ENCODE measurements at places on chromosomes 11 and 22. TPM values are rescaled to one million over a fixed set of nuclear protein-coding genes. Genes with fewer than 3 reads are reported as not detected.

DNA sequence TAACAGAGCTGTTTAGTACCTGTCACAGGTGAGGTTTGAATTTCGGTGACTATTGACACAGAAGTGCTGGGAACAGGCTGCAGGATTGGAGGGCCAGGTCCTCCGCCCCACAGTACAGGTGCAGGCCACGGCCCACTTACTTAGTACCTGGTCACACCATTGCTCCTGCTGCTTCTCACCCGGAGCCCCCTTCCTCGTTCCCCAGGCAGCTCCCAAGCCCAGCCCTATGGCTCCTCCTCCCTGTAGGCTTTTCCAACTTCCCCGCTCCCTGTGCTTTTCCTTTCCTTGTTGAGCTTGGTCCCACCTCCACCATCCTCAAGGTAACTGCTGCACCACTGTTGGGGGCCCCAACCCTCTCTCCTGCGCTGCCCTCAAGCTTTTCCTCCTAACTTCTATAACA, 27.9 kb upstream of the ANO1 start:
- DNase-seq = no peak

DNA sequence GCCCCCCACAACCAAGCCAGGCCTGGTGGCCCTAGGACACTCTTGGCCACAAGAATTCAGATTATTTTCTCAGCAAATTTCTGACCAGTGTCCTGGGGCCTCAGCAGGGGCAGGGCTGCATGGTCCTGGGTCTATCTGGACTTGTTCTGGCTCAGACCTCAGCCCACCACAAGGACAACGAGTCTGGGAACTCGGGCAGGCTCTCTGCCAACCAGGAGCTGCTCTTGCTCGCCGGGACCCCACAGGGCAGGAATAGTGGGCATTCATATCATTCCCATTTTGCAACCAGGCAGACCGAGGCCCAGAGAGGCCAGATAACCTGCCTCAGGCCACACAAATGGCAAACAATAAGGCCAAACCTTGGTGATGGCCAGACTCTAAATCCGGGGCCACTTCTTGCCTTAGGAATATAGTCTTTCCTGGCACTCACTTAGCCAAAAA, 75.4 kb upstream of the WNT7B start:
- no peak for DNase-seq

DNA sequence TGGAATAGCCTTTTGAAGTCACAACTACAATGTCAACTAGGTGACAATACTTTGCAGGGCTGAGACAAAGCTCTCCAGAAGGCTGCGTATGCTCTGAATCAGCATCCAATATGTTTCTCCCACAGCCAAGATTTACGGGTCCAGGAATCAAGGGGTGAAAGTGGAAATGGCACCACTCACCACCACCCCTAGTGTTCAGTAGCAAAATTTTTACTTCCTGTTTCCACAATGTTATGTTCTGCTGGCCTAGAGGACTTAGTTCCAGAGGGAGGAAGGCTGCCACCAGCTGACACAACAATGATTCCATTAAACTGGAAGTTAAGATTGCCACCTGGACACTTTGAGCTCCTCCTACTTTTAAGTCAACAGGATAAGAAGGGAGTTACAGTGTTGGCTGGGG, 68.5 kb upstream of the MPEG1 start:
- DNase-seq = no peak

DNA sequence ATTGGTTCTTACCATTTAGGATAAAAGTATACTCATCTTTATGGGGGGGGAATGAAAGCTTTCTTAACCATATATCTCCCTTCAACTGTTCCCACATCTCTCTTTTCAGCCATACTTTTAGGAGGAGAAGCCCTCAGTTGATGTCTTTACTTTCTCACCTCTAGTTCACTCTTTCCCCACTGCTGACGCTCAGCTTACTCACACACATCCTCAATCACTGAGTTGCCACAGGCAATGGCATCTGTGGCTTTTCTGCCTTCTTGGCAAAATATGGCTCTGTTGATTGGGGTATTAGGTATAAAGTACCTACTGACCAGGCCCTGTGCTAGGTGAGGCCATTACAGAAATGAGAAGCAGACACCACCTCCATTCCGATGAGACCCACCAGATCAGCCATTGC, 12.2 kb upstream of the AP1B1 start:
- DNase-seq = no peak

DNA sequence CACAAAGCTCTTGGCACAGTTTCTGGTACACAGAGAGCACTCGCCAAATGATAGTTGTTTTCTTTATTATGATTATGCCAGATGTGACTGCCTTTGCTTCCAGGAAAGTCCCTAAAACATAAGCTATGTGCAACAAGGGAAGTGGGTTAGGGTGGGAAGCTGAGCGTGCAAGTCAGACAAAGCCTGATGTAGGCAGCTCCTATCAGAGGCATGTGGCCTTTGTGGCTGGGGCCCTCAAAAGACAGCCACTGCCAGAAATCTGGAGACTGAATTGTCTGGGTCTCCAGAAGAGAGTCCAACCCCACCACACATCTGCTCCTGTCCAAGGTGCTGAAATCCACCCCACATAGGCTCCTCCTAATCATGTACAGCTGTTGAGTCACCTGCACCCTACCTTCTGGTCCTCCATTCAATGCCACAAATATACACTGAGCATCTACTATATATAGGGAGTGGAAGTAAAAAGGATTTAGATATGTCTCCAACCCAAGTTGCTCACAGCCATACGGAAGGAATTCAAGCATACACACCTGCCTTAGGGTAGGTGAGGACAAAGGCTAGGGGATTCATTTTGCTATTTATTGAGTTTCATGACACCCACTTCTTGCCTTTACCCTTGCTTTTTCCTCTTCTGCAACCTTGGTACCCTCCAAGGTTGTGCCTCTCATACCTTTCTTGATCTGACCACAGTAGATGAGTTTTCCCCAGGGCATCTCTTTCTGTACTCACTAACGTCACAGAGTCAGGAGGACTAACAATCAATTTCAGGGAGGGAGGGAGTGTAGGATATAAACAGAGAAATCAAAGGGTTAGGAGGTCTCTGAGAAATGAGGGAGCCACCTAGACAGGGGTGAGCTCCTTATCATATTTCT, 12.4 kb downstream of the SEC14L3 start:
- DNase-seq = no peak

- no peak for DNase-seq
Measured at GRCh38 chr22:37534445-37534844, 15.2 kb upstream of the CARD10 start.

GRCh38 chr11:132123449-132123848, 753.0 kb downstream of the NTM start:
- no peak for DNase-seq

DNA sequence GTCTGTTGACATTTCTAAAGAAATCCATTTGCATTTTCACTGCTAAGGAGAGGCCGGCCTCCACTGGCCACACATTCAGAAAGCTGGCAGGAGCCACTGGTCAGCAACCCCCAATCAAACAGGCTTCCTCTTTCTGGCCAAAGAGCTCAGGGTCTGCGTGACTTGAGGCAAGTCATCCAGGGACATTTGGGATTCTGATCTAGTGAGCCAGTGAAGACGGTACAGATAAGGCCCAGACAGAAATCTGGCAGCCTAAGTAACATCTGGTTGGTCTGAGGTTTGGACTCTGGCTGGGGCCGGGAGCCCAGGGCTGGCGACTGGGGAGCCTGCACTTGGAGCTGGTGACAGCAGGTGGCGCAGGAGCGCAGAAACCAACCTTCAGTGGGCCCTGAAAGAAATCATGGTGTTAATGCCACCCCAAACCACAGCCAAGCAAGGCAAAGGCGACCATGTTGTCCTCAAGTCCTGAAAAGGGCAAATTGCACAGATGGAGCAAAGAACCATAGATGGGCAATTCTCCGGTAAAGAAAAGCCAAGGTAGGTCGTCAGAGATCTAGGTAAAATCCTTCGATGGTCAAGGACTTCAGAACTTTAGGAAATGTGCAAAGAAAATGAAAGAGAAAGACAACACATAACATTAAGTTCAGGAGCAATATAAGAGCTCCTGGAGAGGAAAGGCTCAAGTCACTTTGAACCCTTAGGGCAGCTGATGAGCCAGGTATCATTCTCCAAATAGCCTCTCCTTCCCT, 99.4 kb upstream of the BLID start:
- DNase-seq = peak; percentile 52

GRCh38 chr11:35133656-35134055, 5.3 kb upstream of the CD44 start:
- no peak for DNase-seq

- no peak for DNase-seq
Measured at GRCh38 chr11:92787638-92788037, 181.8 kb upstream of the MTNR1B start.

- DNase-seq = no peak
Measured at GRCh38 chr22:49590381-49590780, 237.3 kb downstream of the BRD1 start.

- peak; percentile 48 for DNase-seq
Measured at GRCh38 chr22:40533712-40534378, 102.7 kb downstream of the MRTFA start.

GRCh38 chr11:73367482-73368024, 8.6 kb upstream of the RELT start:
- DNase-seq = no peak

DNA sequence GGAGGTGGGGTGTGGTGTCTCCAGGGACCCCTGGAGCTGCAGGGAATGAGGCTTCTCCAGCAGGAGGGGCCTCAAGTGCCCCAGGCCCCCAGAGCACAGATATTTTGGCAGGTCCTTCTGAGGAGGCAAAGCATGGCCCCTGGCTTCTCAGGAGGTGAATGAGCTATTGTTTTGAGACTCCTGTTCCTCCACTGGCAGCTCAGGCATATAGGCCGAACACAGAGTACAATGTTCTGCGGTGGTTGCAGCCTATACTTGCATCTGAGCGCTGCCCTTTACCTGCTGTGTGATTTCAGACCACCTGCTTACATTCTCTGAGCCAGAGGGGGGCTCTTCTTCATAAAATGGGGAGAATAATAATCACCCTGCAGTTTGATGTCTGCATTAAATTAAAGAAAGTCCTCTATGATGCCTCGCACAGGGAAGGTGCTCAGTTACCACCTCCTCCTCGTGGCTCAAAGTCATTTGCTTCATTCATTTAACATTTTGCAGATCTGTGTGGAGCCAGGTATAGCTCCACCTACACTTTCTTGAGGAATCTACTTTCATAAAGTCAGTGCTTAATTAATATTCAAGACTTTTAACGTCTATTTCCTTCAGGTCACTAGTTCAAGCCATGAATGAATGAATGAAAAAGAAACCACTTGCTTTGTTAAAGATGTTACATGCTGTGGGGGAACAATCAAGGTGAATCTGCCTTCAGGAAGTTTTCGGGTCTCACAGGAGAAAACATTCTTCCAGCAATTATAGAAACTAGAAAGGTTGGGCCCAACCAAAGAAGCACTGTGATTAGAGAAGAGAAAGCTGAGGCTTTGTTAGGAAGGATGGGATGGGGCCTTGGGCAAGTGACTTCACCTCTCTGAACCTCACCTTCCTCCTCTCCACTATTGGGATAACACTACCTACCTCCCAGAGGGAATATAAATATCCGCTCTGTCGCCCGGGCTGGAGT, 68.4 kb downstream of the ADAMTS15 start:
- DNase-seq = no peak

DNA sequence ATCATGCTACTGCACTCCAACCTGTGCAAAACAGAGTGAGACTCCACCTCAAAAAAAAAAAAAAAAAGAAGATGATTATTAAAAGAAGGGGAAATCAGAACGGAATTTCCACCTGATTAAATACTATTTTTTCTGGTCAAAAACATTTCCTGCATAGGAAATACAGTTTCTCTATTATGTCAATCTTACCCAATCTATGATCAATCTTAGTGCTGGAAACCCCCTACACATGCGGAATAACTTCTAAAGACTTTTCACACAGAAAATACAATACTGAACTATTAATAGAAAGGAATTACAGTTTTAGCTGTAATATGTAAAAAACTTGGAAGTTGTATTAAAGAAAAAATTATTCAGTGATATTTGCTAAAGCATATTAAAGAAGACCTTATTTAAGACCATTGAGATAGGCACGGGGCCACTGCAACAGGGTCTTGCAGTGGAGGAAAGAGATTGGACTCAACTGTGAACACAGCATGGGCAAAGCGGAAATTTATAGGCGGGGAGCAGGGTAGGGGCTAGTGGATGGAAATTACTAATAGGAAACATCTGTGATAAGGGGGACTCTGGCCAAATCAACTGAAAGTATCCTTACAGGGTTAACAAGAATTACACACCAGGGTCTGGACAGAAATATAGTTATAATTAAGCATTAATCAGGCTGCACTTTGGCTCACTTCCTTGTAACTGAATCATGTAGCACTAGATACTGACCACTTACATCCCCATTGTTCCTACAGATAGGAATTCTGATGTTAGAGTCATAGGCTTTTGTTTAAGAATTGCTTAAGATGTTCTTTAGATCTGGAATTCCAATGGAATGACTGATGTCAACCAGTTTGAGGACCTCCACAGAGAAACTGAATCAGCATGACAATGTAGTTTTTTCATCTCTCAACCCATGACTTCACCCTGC, 411.5 kb upstream of the DDI1 start:
- peak; percentile 35 for DNase-seq

- DNase-seq = no peak
Measured at GRCh38 chr11:61293867-61294716, 1.0 kb downstream of the VWCE start.

HEPHL1 gene
- polyA plus RNA-seq = not detected

KCNQ1 gene
- polyA plus RNA-seq = 13.4 TPM

OR5P2 gene
- not detected for polyA plus RNA-seq

MOV10L1 gene
- 0.70 TPM for polyA plus RNA-seq

PANX3 gene
- polyA plus RNA-seq = not detected

MUC6 gene
- polyA plus RNA-seq = 26.2 TPM

MYO7A gene
- 3.3 TPM for polyA plus RNA-seq

SCGB1D4 gene
- not detected for polyA plus RNA-seq

MUC2 gene
- polyA plus RNA-seq = 0.03 TPM

MS4A6A gene
- 18.0 TPM for polyA plus RNA-seq

KRTAP5-9 gene
- polyA plus RNA-seq = 0.64 TPM

Data from renal pelvis (tissue), 12 donors.